Activated CD8-positive, alpha-beta T cell treated with anti-CD3 and anti-CD28 coated beads, Interleukin-2, amount 10 ng/mL, durations not matched to agents 7 days and 5 days (primary cell): ENCODE measurements at places on chromosomes 16 and 17. TPM values are rescaled to one million over a fixed set of nuclear protein-coding genes. Genes with fewer than 3 reads are reported as not detected.

DNA sequence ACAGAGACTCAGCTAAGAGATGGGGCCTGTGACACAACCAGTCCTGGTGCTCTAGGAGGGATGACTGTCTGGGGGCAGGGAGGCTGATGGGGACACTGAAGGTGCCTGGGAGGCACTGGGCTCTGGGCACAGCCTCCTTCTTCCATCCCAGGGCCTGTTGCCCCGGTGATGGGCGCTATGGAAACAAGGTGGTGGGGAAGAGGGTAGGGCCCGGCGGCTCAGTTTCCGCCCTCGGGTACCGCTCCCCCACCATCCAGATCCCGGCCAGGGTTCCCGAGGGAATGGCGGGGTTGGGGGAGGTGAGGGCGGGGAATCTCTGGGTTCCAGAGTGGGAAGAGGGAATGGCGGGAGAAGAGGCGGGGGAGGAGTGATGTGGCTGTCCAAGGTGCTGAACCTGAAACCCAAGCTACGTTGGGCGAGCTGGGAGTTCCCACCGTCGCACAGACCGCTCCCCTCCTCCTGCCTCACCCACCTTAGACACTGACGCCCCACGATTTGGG lies 981 bp downstream of the KCNH4 start:
- peaks cover 30% of the 10 kb centered on the region for H3K27me3 ChIP-seq
- no peak overlapping the region for H3K27ac ChIP-seq
- peaks cover 50% of the 10 kb centered on the region for H3K4me1 ChIP-seq
- DNase-seq = peak; percentile 60
- H3K4me3 ChIP-seq = peak overlapping the region; percentile 42

DNA sequence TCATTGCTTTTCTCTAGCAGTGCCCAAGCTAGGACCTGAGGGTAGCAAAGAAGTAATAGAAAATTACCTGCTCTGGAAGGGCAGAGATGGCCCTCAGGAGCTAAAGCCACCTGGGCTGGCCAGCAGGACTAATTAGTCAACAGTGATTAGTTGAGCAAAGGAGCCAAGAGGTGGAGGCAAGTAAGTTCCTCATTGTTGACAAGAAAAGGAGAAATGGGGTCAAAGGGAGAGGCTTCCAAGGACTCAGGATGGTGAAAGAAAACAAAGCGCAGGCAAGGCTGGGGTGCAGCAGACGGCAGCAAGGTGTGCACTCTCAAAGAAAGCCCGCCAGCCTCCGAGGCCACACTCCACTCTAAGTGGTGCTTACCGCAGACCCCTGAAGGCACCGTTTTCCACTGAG lies 44.6 kb downstream of the CMTM4 start:
- H3K27ac ChIP-seq = no peak overlapping the region
- H3K4me1 ChIP-seq = peaks cover 16% of the 10 kb centered on the region
- H3K36me3 ChIP-seq = no peaks in the 10 kb centered on the region

Gene PLCD3
- total RNA-seq = 4.3 TPM

Gene NEUROD2
- total RNA-seq = not detected

DNA sequence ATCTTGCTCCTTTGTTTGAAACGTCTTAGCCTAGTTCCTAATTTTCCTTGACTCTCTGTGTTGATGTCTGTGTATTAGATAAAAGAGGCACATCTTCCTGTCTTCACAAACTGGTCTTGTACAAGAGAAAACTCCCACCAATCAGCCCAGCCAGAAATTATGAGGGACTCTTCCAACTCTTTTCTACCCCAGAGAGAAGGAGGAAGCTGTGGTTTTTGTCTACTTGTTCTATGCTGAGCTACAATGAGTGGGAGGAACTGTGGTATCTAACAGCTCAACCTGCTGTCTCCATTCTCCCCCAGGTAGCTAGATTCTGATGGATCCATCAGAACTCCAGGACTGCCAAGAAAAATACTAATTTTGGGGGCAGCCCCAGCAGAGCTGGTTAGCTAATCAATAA lies 392.5 kb downstream of the HS3ST3B1 start:
- H3K27me3 ChIP-seq = no peaks in the 10 kb centered on the region
- H3K36me3 ChIP-seq = no peaks in the 10 kb centered on the region
- no peak for DNase-seq
